ENCODE measurements at places on chromosomes 4 and X.

DNA sequence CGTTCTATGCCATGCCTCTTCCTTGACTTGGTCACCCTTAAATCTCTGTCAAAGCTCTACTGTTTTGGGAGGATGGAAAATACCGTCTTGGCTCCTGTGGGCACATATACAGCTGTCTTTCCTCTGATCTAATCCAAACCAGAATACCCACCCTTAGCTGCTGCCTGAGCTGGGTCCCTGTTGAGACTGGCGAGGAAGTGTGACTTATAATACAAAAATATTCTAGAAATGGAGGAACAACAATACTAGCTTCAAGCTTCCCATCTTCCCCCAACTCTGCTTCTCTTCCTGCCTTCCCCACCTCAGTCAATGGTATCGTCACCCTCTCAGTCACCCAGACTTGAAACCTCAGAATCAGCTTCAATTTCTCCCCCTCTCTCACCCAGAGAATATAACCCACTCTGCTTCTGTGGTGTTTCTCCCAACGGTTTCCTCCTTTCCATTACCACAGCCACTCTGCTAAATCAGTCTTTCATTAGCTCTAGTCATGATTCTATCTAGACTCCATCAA, 599 bp upstream of the IL2RG start:
- no peak for DNase-seq

GRCh38 chr4:183436417-183436816, 8.0 kb upstream of the CDKN2AIP start:
- no peak for DNase-seq

- no peak for DNase-seq
These were observed 4.8 kb upstream of the EXOSC9 start for GRCh38 chr4:121796283-121796682.

DNA sequence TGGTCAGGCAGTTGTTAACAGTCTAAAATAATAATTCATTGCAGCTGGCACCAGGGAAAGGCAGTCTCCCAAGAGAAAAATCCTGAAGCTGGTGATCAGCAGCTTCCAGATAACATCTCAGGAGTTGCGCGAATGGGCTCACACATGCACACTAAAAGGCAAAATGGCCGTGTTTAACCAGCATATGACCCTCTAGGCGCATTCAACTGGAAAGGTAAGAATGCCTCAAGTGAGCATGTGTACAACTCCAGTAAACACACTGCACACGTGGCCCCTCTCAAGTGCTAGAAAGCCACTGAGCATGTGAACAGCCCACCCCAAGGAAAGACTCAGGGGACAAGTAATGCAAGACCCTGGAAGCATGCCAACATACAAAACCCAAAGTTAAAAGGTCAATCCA, 33.1 kb downstream of the STPG2 start:
- DNase-seq, result no peak
